ENCODE measurements at places on chromosomes 7 and 10.

GRCh38 chr10:84205049-84205852, 10.9 kb downstream of the CDHR1 start:
- DNase-seq, result peak; percentile 18

GRCh38 chr10:60186315-60187071, 203.2 kb downstream of the ANK3 start:
- DNase-seq, result no peak

GRCh38 chr7:42688056-42688371, 223.9 kb downstream of the C7orf25 start:
- no peak for DNase-seq

DNA sequence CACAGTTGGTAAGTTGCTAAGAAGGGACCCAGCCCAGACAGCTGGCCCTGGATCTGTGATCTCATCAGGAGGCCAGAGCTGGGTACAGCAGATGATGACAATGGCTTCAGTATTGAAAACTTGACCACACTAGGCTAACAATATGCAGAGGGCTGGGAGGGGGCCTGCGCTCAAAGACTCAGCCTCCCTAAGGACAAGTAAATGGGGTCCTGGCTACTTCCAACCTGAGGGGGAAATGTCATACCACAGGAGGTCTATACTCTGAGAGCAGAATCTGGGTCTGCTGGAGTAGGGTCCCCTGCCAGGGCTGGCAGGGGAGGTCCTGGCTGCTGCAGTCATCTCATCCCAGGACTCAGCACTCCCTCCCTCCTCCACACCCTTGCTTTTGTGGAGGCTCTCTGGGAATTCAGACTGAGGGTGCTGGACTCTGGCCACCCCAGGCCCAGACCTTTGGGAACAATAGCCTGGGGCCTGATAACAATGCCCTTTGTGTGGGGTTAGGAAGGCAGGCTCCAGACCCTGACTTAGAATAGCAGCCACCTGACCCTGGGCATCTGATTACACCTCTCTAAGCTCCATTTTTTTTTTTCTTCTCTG, 1.4 kb downstream of the FXYD4 start:
- peak; percentile 59 for DNase-seq

GRCh38 chr10:84076047-84076388, 63.3 kb upstream of the GHITM start:
- no peak for DNase-seq

GRCh38 chr7:122135275-122135674, 8.8 kb downstream of the AASS start:
- no peak for DNase-seq

Measured in amygdala (tissue), 56 donors.